ENCODE measurements at places on chromosomes 3 and 15. TPM values are rescaled to one million over a fixed set of nuclear protein-coding genes. Genes with fewer than 3 reads are reported as not detected.
A peak's percentile ranks its signal among the peaks of the same experiment; 100 is the strongest.

Gene CCR3
- total RNA-seq, result not detected

DNA sequence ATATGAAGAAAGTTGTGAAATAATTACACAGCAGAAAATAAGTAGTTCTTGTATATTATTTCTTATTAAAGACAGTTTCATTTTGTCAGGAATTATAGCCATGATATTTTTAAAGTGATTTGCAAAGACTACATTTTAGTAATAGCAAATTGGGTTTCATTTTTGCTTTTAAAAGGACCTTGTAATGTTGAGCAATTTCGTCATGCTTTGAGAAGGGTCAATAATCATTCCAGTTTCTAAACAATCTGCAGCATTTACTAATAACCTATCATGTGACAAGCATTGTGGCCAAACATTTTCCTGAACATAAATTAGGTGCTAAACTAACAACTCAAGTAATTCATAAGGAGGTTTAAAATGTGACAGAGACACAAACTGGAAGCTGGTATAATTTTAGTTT, 214.4 kb upstream of the CBLB start:
- no peak for DNase-seq

GRCh38 chr15:100653608-100654007, 51.2 kb downstream of the ASB7 start:
- no peak for DNase-seq

- no peak for DNase-seq
These were observed 7.0 kb downstream of the GPR160 start for GRCh38 chr3:170044795-170045244.

DNA sequence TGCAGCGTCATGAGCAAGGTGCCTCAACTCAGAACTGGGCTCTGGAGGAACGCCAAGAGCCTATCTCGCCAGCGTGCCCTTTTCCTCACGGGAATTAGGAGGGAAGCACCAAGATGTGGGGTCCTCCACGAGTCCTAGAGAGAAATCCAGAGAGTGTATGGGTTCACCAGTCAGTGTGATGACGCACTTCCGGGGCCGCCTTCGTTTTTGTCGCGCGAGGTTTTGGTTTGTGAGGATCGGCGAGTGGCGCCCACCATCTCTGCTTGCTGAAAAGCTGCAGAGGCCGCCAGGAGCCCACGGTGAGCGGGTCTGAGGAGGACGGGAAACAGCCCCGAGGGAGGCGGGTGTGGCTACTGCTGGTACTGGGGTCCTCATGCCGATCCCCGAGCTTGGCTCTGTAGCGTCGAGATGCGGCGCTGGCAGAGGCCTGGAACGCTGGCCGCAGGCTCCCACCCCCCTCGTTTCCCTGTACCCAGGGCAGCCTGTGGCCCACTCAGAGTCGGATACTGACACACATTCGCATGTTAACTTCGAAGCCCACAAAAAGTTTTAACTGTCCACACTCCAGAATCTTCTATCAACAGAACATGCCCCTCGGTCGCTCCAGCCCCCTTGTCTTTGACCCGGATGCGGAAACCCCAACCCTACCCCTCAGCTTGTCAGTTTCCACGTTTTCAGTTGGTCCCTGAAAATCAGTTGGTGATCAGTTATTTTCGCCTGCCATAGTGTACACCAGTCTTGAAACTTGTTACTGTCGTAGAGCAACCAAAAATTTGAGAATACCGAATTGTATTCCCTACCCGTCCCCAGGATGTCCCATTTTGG, 30.4 kb downstream of the ZNF662 start:
- peak; percentile 16 for DNase-seq

- DNase-seq, result peak; percentile 80
These were observed 98.0 kb upstream of the TNFAIP8L3 start for GRCh38 chr15:51192521-51193280.

- no peak for DNase-seq
These were observed 28.8 kb upstream of the CCDC50 start for GRCh38 chr3:191300422-191300821.

- DNase-seq, result no peak
These were observed 27.5 kb downstream of the NCBP2 start for GRCh38 chr3:196914866-196915265.

Gene PDZRN3
- 17.0 TPM for total RNA-seq

GRCh38 chr15:73227433-73228056, 141.2 kb downstream of the HCN4 start:
- no peak for DNase-seq

DNA sequence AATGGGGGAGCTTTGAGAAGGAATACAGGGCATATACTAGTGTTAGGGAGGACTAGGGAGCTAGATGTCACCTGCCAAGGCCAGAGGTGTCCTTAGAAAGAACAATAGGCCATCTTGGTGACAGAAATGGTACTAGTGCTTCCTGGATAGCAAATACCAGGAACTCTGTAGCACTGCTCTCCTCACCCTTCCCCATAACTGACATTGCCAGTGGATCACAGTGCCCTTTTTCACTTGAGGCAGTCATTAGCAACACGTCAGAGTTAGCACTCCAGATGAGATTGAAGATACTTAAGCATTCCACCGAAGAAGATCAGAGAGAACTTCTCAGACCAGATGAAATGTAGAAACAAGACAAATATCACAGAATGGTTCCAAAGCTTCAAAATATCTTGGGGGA, 103.1 kb upstream of the PDZRN3 start:
- DNase-seq, result no peak

DNA sequence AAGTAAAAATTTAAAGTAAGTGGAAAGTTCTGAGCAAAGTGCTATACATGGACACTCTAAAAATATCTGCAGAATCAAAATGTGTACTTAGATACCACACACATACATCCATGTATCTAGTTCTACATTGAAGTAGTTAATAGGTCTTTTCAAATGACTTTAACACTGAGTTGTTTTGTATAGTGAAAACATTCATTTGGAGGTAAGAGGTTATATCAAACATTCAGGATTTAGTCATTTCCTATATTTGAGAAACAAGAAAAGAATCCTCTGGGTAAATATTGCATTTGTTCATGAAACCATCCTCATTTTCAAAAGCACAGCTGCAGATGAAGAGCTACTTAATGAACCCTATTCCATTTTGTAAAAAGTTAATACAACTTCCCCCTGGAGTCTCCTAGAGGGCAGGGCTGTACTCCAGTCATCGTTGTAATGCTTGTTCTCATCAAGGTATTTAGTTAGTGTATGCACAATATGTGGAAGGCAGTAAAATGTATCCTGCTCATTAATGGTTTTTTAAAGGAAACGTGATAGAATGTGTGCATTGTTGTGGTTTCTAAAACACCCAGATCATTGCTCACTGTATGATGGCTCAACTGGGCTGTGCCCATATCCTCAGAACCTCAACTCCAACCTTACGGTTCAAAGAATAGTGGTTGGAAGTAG, 26.2 kb downstream of the ARPP21 start:
- DNase-seq, result peak; percentile 1

- DNase-seq, result no peak
These were observed 25.7 kb downstream of the PCOLCE2 start for GRCh38 chr3:142863010-142863817.

Gene IGSF11
- total RNA-seq, result not detected

- no peak for DNase-seq
These were observed 899.8 kb downstream of the ROBO2 start for GRCh38 chr3:77939726-77940125.

Gene SLC2A2
- not detected for total RNA-seq

- DNase-seq, result no peak
These were observed 192.8 kb upstream of the CRBN start for GRCh38 chr3:3372210-3372777.

DNA sequence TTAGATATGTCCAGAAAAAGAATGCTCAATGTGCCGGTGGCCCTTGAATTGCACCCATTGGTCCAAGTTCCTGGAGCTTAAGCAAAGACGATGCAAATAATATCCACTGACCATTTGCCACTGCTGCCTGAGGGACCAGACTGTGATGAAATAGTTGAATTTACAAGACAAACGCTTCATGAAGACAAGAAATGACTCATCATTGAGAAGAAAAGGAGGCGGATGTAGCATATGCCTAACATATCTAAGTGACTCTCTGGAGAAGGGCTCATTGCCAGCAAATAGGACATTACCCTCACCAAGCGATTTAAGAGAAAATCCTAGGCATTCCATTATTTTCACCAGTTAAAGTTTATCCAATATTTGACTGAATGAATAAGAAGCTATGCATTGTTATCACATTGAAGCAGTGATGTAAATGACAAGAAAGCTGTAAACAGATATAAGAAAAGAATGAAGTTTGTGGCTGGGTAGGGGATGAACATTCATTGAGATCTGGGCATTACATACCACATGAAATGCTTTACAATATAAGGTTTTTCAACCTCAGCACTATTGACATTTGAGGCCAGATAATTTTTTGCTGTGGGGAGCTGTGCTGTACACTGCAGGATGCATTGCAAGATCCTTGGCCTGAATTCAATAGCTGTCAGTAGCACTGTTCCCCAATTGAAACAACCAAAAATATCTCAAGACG, 48.9 kb upstream of the CPNE4 start:
- no peak for DNase-seq

- DNase-seq, result no peak
These were observed 153.0 kb upstream of the WNT5A start for GRCh38 chr3:55639896-55640765.

Gene CCR9
- not detected for total RNA-seq

Gene CLRN1
- not detected for total RNA-seq

- no peak for DNase-seq
These were observed 185.5 kb downstream of the SATB1 start for GRCh38 chr3:18239674-18240073.

Gene ARHGAP11A
- total RNA-seq, result 28.6 TPM

DNA sequence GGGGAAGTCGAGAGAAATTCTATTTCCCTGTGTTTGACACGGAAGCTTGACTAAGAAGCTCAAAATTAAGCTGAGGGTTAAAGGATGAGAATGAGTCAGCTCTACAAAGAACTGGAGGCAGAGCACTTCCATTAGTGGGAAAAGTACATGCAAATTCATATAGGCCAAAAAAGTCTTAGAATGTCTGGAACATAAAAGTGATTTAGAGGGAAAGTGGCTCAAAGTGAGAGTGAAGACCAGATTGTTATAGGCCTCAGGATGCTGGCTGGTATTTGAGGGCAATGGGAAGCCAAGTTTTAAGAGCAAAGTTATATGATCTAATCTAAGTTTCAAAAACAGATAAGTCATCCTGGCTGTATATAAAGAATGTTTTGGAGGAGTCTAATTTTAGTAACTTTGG, 857.3 kb downstream of the NAALADL2 start:
- peak; percentile 61 for DNase-seq

DNA sequence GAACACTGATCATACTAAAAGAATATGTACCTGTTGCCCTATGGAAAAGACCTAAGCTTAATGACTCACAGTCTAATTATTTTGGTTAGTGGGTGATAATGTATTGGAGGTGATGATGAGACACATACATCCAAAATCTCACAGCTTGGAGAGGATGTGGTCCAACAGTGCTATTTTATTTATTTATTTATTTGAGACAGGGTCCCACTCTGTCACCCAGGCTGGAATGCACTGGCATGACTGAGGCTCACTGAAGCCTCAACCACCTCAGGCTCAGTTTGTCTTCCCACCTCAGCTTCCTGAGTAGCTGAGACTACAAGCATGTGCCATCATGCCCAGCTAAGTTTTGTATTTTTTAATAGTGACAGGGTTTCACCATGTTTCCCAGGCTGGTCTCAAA, 35.0 kb downstream of the LPP start:
- DNase-seq, result no peak

Gene NOX5
- total RNA-seq, result not detected

Gene DUOX1
- not detected for total RNA-seq

Gene CYP1A1
- under 0.01 TPM for total RNA-seq

GRCh38 chr3:24264011-24264410, 230.6 kb downstream of the THRB start:
- no peak for DNase-seq

Gene SLC6A11
- total RNA-seq, result not detected

GRCh38 chr3:98733812-98734281, 29.3 kb upstream of the ST3GAL6 start:
- DNase-seq, result no peak
